Activated CD4-positive, alpha-beta T cell treated with anti-CD3 and anti-CD28 coated beads for 36 hours (primary cell): ENCODE measurements at places on chromosomes 6 and 20.
A peak's percentile ranks its signal among the peaks of the same experiment; 100 is the strongest.

GRCh38 chr6:125924169-125924568 lies 32.4 kb upstream of the HINT3 start:
- H3K4me1 ChIP-seq, result peaks cover 24% of the 10 kb centered on the region
- H3K27ac ChIP-seq, result no peak overlapping the region
- no peak overlapping the region for H3K4me3 ChIP-seq
- peaks cover 75% of the 10 kb centered on the region for H3K36me3 ChIP-seq

- no peak for DNase-seq
- no peak overlapping the region for H3K27ac ChIP-seq
- H3K36me3 ChIP-seq, result no peaks in the 10 kb centered on the region
- H3K27me3 ChIP-seq, result no peaks in the 10 kb centered on the region
- no peaks in the 10 kb centered on the region for H3K4me1 ChIP-seq
Observed at GRCh38 chr20:14288341-14289330, 48.8 kb downstream of the FLRT3 start.

- no peak overlapping the region for H3K27ac ChIP-seq
- H3K4me1 ChIP-seq, result no peaks in the 10 kb centered on the region
- H3K4me3 ChIP-seq, result no peak overlapping the region
Observed at GRCh38 chr6:85424981-85425380, 24.9 kb upstream of the NT5E start.

GRCh38 chr20:43379239-43379917 lies 78.3 kb upstream of the SRSF6 start:
- H3K27ac ChIP-seq, result no peak overlapping the region
- peaks cover 4% of the 10 kb centered on the region for H3K4me1 ChIP-seq
- no peaks in the 10 kb centered on the region for H3K36me3 ChIP-seq

DNA sequence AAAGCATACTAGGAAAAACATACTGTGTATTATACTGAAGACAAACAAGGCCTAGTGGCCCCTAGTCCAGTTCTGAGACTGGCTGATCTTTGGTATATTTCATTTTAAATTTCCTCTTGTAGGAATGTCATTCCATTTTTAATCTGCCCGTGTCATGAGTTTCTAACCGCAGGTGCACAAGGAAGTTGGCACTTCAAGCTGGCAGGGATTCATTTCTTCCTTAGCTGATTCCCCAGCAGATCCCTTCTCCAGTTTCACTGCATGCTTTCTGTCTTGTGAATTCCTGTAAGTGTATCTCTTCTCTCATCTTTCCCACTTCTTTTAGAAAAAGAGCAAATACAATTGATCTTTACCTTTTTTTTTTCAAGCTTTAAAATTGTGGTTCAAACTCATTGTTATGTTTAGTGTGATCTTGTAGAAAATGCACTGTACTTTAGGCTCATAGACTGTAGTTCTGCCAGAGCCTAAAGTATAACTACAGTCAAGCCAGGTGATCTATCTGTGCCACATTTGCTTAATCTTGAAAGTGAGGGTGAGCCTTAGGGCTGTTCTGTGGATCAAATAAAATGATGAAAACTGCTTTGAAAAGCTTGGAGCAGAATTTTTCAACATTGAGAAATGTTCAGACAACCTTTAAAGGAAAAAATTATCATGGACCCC lies 37.0 kb downstream of the RNF217 start:
- H3K4me1 ChIP-seq, result no peaks in the 10 kb centered on the region
- H3K27ac ChIP-seq, result no peak overlapping the region
- H3K4me3 ChIP-seq, result no peak overlapping the region
- H3K36me3 ChIP-seq, result no peaks in the 10 kb centered on the region

GRCh38 chr6:5670381-5670780 lies 336.3 kb downstream of the NRN1 start:
- no peak overlapping the region for H3K4me3 ChIP-seq
- no peaks in the 10 kb centered on the region for H3K36me3 ChIP-seq
- no peak for DNase-seq
- H3K27ac ChIP-seq, result no peak overlapping the region

DNA sequence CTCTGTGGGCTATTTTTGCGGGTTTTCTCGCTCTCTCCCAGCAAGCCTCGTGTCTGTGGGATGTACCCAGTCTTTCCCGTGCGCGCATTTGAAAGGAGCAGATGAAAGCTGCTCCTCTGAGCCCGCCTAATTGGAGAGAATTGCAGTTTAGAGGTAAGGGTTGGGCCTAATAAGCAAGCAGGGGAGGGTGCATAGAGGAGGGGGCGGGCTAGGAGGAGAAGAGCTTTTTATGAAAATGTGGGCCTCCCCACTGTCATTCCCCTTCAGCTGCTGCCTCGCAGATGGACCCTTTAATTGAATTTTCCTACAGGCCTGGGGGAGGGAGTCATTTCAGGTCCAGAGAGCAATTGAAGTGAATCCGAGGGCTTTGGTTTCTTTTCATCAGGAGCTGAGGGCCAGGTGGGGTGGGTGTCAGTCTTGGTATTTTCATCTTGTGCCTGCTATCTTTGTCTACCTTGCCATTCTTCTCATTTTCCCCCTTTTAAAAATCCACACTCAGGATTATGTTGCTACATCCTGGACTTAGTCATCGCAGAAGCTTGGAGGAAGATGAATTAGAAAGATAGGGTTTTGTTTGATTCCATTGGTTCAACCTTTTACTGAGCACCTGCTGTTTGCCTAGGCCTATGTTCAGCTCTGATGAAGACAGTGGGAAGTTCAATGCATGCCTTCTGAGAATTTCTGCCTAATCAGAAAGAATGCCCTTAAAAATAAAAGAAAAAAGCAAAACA lies 423.4 kb downstream of the CD83 start:
- H3K27ac ChIP-seq, result peak overlapping the region; percentile 31
- H3K36me3 ChIP-seq, result no peaks in the 10 kb centered on the region
- peaks cover 41% of the 10 kb centered on the region for H3K4me1 ChIP-seq
- H3K27me3 ChIP-seq, result no peaks in the 10 kb centered on the region
- DNase-seq, result no peak
